Mesothelial cell of epicardium (in vitro differentiated cells): ENCODE measurements at places on chromosomes 2 and 18. TPM values are rescaled to one million over a fixed set of nuclear protein-coding genes. Genes with fewer than 3 reads are reported as not detected.

The TEKT4 gene
- total RNA-seq = not detected in 3 replicates

The INHBB gene
- not detected in 3 replicates for total RNA-seq

DNA sequence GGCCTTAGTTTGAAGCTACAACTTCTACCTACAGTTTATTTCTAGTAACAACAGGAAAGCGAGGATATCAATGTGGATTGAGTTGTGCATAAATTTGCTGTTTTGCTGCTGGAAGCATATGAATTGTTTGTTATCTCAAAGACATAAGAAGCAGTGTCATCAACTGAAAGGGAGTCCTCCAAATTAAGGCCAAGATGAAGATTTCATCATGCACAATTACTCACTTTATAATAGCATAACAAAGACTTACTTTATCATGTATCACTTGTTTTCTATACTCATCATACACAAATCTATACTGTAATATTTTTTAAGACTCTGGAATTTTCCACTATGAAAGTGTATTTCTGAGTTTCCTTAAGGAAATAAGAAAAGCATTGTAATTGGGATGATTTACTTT is 136.1 kb upstream of the FANCL start:
- DNase-seq = no peak

DNA sequence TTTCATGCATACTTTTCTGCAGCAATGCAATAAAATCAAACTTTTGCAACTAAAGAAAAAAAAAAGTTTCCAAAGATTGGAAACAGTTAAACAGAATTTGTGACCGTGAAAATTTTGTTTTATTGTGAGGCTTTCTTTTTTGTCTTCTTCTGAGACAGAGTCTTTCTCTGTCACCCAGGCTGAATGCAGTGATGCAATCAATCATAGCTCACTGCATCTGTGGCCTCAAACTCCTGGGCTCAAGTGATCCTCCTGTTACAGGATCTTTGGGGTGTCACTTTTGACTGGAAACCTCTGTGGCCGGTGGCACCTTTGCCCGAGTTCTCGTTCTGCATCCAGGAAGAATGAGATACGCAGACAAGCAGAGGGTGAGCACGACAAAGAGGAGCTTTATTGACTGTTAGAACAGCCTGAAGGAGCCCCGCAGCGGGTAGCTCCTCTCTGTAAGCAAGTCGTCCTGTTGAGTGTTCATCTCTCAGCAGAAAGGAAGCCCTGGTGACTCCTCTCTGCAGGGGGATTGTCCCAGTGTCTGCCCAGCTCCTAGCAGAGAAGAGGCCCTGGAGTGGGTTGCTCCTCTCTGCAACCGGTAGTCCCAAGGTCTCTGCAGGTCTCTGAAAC is 16.9 kb upstream of the ILKAP start:
- DNase-seq = no peak

DNA sequence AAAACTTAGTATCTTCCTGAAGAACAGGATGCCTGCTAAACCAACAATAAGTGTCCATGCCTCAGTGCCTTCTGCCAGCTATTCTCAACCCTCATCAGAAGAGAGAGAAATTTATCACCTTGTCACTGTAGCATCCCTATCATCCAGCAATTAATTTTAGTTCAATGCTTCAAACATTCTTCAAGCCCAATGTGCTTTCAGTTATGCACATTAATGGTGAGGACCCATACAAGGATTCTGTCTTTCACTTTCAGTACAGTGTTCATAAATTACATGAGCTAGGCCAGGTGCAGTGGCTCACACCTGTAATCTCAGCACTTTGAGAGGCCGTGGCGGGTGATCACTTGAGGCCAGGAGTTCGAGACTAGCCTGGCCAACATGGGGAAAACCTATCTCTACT is 47.0 kb upstream of the MSH6 start:
- DNase-seq = no peak

GRCh38 chr2:144414324-144414845 is 105.5 kb downstream of the ZEB2 start:
- DNase-seq = no peak
